ENCODE measurements at places on chromosomes 7 and 10.

DNA sequence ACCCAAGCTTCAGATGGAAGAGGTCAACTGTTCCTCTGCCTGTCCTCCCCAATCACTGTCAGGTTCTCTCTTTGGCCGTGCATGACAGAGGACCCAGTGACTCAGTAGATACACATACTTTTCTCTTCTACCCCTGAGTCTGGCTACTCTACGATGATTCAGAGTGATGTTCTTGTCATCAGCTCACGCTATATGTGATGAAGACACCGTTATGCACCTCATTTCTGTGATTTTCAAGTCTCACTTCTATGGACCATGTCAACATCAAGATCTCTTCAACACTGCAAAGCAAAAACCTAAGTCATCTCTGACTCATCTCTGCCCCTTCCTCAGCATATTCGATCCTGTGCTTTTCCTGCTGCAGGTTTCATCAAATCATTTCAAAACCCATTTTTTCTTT, 76.6 kb upstream of the DGKI start:
- no peak for DNase-seq

GRCh38 chr7:155448632-155449007, 9.3 kb upstream of the EN2 start:
- DNase-seq = no peak

DNA sequence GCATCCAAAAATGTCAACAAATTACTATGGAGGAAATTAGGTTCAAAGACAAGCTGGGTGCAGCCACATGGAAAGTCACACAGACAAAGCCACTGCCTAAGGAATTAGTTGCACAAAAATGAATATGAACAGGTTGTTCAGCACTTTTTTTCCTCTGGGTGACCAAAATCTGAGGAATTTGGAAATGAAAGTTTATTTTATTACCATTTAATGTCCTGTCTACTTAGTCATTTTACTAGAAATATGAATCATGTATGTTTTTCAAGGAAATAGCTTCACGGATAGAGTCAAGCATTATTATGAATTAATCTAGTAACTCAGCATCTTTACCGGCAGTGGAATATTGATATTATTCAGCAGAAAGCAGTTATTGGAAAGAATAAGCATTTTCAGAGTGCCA, 106.3 kb downstream of the ANK3 start:
- no peak for DNase-seq

DNA sequence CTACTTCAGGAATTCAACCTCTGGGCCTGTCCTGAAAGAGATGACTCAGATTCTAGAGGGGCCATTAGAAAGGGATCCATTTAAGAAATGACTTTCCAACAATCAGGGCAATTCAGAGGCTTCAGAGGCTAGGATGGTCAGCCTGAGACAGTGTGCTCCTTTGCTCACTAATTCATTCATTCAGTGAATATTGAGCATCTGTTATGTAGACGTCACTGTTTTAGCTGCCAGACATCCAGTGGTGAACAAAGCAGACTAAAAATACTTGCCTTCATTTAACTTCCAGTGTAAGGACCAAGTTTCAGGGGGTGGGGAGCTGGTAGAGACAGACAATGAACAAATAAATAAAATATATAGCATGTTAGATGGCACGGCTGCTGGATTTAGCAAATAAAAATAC, 1.6 kb downstream of the KIAA1217 start:
- DNase-seq = no peak

DNA sequence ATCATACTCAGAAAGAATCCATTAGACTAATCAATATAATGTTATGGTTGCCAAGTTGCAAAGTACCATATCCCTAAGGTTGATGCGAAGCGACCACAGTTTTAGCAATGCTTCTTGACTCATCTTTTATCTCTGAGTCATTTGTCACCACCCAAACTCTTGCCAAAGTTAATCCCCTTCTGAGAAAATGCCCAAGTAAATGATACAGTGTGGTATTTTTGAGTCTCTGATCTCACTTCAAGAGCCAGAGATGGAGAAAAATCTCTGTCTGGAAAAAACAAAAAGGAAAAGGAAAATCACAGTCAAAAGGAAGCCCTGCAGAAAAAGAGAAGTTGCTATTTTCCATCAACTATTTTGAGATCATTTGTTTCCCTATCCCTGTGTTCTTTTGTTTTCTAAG, 26.7 kb upstream of the OTUD1 start:
- peak; percentile 4 for DNase-seq

GRCh38 chr7:2030475-2031450, 202.0 kb downstream of the MAD1L1 start:
- no peak for DNase-seq

All from activated T-cell treated with anti-CD3 and anti-CD28 coated beads for 24 hours (primary cell).